ENCODE measurements at places on chromosomes 6 and 20.

DNA sequence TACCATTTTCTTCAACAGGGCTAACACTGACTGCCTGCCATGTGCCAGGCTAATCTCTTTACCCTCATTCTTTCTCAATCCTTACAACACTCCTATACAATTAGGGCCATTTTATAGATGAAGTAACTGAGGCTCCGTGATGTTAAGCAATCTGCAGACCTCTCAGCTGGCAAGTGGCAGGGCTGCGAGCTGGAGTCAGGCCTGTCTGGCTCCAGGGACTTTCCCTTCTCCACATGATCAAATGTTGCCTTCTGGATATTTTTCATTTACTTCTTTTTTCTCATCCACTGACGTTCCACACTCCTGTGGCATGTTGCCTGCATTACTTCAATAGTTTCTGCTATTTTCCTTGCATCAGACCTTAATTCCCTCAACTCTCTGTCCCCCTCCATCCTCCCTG is 55.2 kb upstream of the TAGAP start:
- no peak for DNase-seq

GRCh38 chr6:166343150-166343487 is 774 bp upstream of the SFT2D1 start:
- DNase-seq = no peak

GRCh38 chr6:153237670-153238069 is 106.6 kb upstream of the RGS17 start:
- DNase-seq = no peak

DNA sequence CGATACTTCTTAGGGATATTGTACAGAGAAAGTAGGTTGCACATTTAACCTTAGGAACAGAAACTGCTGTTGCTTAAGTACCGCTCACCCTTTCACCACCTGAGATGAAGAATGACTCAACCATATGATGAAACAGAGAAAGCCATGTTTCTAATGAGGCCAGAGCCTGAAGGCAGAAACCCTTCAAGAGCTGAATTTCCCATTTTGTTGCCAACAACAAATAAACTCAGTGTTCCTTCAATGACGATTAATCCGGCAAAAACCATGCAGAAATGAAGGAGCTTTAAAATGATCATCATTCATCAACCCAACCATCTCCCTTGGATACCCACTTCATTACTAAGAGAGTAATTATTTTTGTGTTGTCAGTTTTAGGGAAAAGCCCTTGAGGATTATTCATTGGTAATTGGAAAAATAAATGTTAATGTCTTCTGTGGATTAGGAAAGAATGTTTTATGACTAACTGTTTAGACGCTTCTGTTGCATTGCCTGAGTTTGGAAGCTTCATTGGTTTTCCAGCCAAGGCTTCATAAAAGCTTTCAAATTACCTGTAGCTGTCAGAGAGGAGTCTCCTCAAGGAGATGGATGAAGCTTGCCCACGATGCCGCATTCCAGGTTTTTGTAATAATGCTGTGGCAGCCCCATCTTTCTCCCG is 112.1 kb upstream of the IYD start:
- DNase-seq = no peak

- DNase-seq = no peak
Observed at GRCh38 chr6:163001330-163001729, 273.6 kb downstream of the PACRG start.

Data from AG04450 (cell line).